ENCODE measurements at places on chromosomes 5 and 9.

DNA sequence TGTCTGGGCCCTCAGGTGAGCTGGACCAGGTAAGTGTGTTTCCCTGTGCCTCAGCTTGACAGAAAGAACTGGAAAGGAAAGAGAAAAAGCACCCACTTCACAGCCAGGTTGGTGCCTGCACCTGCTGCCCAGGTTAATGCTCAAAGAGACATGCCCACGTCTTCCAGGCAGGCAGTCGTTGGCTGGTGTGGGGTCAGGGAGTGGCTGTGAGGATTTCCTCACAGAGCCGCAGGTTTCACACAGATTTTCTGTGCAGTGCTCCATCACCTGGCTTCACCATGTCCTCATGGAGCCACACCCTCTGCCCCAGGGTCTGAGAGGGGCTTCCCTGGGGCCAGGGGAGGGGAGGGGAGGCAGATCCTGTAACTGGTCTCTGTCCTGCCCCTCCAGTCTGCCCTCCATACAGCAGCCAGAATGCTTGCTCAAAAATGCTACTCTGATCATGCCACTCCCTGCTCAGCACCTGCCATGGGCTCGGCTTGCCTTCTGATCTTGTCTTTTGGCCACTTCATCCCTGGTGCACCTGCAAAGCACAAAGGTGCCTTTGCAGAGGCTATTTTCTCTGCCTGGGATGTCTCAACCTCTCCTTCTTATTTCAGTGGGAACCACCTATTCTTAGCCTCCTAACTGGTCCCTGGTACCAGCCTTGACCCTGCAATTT, 82.5 kb upstream of the UBTD2 start:
- DNase-seq, result no peak

- DNase-seq, result no peak
Measured at GRCh38 chr5:16757146-16757545, 140.3 kb upstream of the RETREG1 start.

GRCh38 chr9:3830291-3830690, 304.5 kb upstream of the RFX3 start:
- no peak for DNase-seq

GRCh38 chr9:135734616-135735144, 32.7 kb downstream of the KCNT1 start:
- DNase-seq, result no peak

- no peak for DNase-seq
Measured at GRCh38 chr5:142107736-142108431, 695 bp upstream of the NDFIP1 start.

GRCh38 chr5:88663793-88664216, 219.2 kb downstream of the MEF2C start:
- no peak for DNase-seq

GRCh38 chr9:14992081-14992480, 81.9 kb upstream of the FREM1 start:
- peak; percentile 42 for DNase-seq

DNA sequence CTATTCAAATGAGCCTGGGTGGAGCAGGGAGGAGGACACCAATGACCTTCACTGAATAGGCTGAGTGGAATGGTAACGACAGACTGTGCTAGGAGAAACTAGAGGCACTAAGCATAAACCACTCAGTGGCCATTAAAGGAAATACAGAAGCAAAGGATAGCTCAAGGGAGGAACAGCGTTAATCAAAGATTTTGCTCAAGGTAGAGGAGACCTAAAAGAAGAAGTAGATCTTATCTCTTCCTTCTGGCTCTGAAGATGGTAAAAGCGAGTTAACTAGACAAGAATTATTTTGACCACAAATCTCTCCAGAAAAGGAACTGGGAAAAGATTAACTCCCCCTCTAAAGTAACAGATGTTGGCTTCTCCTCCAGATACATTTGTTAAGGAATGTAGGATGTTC, 299.6 kb downstream of the EPB41L4A start:
- DNase-seq, result peak; percentile 6

DNA sequence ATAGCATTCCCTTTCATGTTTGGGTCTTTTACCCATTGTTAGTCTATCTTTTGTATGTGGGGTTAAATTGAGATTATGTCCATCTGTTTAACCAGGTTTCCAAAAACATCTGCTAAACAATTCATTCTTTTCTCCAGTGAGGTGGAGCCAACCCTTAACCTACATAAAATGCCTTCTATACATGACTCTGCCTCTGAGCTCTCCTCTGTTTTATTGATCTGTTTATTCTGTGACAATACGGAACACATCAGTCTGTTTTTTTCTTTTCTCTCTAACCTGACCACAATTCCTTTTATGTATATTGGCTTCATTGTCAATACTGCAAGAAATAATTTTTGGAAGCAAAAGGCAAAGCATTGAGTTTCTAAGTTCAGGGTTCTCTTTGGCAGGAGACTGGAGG, 9.9 kb upstream of the ARL15 start:
- DNase-seq, result no peak

- DNase-seq, result no peak
Measured at GRCh38 chr5:989961-990530, 18.6 kb upstream of the NKD2 start.

DNA sequence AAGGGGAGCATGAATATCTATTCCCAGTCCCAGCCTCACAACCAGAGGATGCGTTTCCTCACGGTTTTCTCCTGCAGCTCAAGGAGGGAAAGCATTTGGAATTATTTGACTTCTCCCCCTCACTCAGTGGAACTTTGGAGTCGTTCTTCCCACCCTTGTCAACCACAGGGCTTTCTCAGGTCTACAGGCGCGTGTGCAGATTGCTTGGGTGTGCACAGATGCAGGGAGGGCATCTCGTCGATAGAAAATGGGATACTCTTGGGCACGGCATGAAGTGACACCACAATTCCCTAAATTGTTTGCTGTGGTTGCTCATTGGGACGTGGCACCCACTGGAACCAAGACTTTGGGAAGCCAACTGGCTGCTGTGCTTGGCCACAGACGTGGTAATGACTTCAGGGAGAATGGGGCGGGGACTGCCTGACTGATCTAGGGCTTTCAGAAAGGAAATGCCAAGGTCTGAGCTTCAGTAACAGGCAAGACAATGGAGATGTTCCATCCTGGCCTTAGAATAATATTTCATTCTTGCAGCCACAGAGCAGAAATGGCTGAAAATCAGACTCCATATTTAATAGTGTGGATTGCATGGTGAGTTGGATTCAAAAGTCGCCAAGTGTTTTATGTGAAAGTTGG, 12.2 kb upstream of the OBP2B start:
- DNase-seq, result no peak

- DNase-seq, result no peak
Measured at GRCh38 chr5:73743161-73743560, 117.2 kb downstream of the ARHGEF28 start.

DNA sequence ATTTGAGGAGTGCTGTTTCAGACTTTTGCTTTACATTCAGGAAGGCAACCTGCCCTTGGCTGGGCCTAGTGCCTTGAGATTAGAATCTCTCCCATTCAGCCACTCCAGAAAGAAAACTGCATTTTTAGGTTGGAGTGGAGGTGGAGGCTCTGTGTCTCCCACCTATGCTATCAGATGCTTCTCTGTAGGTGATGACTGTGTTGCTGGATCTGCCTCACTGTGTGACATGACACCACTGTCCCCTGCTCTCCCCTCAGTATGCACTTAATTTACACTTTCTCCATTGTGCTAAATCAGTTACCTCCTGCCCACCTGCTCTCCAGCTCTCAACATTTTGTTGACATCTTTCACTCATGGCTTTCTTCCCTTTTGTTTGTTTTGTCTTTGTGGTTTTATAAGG, 265.8 kb downstream of the TENT4A start:
- DNase-seq, result no peak

DNA sequence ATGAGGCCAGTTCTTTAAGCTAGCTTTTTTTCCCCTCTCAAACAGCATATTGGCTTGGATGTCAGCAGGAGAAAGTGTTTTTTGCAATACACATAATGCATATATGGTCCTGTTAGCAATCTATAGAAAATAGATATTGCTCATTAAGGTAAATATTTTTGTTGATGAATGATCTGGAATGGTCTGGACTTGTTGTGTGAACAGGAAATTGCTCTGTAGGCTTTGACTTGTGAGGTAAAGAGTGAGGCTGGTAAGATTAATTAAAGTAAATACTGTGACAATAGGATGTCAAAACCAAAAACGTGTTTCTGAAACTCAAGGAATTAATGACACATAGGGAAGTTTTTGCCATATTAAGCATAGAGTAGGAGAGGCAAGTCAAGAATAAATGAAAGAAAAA, 176.0 kb downstream of the TRIO start:
- DNase-seq, result no peak

DNA sequence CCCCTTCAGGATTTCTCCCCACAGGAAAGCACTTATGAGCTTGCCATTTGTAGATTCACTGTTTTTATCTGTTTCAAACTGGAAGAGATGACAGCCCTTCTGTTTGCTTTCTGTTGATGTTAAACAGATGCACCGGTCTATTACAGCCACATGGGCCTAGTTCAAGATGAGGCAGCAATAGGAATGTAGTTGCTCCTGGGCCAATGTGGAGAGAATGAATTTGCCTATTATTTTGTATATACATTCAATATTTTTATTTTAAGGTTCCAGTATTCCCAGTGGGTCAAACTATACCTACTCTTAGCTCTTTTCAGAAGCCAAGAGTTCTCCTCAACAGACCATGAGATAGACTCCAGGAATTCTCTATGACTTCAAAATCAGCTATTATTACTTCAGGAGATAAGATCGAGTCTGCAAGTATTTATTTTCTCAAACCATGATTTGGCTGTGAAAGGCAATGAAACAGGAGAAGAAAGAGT, 461.6 kb downstream of the RASEF start:
- DNase-seq, result peak; percentile 63

- DNase-seq, result peak; percentile 44
Measured at GRCh38 chr9:88905506-88905905, 85.8 kb upstream of the S1PR3 start.

- DNase-seq, result peak; percentile 88
Measured at GRCh38 chr9:109912082-109912582, 132.1 kb downstream of the PALM2AKAP2 start.

DNA sequence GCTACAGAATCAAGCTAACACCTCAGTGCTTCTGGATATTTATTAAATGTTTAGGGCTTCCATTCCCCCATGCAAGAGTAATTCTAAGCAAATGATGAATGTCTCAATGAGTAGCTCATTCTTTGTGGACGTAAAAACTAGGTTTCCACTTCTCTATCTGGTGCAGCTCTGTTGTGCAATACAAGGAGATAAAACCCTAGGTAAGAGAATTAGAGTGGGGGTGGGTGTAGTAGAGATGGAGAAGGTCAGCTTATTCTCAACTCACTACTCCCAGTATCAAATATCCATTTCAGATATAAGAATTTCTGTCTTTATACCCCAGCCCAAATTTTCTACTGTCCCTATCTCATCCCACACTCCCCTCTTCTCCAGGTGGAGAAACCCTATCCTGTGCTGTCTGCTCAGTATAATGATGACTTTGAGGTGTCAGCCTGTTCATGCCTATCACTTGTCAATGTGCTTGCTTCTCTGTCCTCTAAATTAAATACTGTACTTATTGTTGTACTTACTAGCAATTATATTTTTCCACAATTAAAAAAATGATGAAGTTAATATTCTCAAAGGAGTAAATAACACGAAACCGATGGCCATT, 4.3 kb upstream of the FYB1 start:
- no peak for DNase-seq

GRCh38 chr5:168712280-168712924, 133.2 kb upstream of the PANK3 start:
- DNase-seq, result peak; percentile 98

GRCh38 chr9:127049581-127049980, 72.9 kb downstream of the ANGPTL2 start:
- peak; percentile 33 for DNase-seq

GRCh38 chr9:78368236-78368635, 71.3 kb downstream of the PSAT1 start:
- DNase-seq, result peak; percentile 38

DNA sequence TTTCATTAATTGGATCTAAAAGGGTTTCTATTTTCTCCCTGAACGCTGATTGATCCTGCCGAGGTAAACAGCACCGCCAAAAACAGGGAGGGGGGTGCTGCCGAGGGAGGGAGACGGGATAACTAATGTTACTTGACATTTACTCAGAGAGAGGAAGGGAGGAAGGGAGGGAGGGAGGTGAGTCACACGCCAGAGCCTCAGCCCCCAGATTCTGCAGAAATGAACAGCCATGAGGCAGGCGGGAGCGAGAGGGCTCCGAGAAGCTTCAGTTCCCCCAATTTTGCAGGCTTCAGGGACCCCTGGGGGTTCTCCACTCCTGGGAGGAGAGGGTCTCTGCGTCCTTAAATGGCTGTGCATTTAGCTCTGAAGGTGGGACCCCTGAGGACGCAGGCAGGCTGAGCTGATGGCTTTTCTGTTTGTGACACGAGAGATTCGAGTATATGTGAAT, 59.1 kb upstream of the IER5L start:
- DNase-seq, result peak; percentile 68

- DNase-seq, result no peak
Measured at GRCh38 chr9:5871785-5872184, 18.9 kb upstream of the MLANA start.

DNA sequence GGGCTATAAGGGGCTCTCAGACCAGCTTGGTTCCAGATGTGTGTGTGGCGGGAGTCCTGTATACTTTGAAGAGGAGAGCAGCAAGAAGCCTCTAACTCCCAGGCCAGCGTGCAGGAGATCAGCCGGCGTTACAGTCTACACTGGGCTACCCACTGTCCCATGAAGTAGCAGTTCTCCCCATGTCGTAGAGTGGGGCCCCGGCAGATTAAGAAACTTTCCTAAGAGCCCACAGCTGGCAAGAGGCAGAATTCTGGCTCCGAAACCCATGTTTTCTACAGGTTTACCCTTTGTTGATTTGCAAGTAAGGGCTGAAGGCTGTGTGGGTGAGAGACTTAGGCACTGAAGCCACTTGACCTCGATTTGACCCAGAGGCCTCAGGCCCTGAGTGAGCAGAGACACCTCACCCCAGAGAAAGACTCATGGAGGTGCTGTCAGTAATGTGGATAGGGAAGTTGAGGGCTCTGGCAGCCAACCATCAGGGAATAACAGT, 881 bp upstream of the B4GALT1 start:
- DNase-seq, result no peak

DNA sequence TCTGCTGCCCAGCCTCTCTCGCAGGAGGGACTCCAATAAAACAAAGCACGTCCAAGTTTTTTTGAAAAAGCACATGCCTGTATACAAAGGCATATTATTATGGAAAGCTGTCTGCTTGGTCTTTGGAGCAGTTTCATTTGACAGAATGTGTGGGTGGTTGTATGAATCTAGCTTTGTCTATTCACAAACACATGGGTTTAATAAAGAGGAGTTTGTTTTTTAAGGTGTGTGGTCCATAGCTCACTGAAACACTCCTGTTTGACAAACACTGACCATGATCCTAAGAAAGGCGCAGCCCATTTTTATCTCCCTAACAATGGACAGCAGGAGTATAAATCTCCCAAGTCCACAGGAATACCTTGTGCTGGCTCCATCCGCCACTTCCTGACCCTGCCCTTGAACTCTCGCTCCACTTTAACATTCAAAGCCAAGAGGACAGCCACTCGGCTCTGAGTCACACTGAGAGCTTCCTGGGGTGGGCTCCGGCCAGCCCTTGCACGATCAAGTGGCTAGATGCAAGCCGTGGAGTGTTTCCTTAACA, 371.9 kb downstream of the EBF1 start:
- DNase-seq, result no peak

DNA sequence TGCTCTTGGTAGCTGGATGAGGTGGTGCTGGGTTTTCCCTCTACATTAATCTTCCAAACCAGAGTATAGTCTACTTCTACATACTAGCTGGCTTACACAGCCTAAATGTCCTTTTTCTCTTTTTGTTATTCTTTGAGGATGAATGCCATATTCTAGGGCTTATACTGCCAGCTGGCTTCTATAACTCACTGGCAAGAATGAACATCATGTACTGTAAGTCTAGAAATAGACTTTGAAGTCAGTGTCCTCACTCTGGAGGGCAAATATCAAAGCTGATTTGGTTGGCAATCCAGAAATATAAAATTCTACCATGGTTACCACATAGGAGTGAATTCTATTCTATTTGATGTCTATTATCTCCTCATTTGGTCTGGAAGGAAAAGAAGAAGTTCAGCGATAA, 251.7 kb upstream of the TYRP1 start:
- DNase-seq, result no peak

Data from EH (cell line).